Activated effector memory CD4-positive, alpha-beta T cell treated with anti-CD3 and anti-CD28 coated beads, Interleukin-2, amount 50 U/mL, for 16 hours (primary cell): ENCODE measurements at places on chromosomes 5 and 9.

DNA sequence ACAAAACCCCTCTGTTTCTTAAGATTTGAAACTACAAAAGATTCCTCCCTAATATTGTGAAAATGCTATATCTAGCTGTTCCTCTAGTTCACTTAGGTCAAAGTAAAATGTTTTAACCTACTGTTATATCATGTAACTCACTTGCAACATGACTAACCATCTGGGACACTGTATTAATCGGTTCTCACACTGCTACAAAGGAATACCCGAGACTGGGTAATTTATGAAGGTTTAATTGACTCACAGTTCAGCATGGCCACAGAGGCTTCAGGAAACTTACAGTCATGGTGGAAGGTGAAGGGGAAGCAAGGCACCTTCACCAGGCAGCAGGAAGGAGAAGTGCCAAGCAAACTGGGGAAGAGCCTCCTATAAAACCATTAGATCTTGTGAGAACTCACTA is 34.7 kb downstream of the DIMT1 start:
- DNase-seq, result no peak

DNA sequence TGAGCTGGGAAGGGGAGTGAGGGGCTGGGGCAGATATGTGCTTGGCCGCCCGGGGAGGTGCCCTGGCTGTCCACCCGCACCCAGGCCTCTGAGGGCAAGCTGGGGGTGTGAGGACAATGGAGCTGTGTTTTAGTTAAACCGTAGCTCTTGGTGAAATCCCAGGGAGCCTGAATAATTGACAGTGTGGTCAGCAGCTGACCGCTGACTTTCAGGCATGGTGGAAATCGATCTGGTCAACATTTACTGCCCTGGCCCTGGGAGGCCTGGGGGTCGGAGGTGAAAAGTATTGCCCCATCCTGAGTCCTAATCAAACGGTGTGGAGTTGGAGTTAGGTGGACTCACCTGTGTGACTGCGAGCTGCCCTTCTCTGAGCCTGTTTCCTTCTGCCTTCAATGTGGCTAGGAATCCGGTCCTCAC is 31.2 kb upstream of the CRB2 start:
- no peak for DNase-seq

DNA sequence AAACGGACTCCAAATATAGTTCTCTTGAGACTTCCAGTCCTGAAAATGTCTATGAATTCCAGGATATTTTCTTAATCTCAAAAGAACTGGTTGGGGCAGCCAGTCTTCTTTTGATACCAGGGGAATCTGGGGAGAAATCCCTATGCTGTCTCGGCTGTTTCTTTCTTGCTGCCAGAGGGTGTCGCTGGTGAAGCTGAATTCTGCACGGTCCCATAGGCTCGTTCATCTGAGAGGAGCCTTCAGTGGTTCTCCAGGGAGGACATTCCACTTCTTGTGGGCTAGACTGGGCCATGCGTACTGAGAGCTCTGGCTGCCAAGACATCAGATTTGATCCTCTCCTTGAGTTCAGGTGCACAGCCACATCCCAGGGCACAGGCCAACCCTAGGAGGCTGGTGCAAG is 155.0 kb upstream of the CLINT1 start:
- no peak for DNase-seq

DNA sequence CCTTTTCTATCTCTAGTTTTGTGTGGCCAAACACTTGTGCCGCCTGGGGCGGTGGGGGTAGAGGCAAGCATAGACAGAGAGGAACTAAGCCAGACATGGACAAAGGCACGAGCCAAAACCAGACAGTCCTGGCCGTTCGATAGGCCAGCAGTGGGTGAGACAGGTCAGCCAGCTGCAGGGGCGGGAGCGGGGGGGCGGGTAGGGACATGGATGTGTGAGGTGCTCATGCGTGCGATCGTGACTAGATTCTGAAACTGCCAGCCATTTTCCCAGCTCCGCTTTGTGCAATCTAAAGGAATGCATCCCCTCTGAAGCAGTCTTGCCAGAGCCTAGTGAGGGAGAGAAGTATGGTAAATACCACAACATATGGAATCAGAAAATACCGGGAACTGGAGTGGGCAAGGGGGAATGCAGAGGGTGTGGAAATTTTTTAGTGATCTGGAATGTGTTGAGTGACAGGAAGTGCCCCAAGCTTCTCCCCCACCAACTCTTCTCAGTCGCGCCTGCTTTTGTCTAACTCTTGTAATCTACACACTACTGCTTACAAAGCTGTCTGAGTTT is 111.9 kb downstream of the NR6A1 start:
- peak; percentile 64 for DNase-seq

DNA sequence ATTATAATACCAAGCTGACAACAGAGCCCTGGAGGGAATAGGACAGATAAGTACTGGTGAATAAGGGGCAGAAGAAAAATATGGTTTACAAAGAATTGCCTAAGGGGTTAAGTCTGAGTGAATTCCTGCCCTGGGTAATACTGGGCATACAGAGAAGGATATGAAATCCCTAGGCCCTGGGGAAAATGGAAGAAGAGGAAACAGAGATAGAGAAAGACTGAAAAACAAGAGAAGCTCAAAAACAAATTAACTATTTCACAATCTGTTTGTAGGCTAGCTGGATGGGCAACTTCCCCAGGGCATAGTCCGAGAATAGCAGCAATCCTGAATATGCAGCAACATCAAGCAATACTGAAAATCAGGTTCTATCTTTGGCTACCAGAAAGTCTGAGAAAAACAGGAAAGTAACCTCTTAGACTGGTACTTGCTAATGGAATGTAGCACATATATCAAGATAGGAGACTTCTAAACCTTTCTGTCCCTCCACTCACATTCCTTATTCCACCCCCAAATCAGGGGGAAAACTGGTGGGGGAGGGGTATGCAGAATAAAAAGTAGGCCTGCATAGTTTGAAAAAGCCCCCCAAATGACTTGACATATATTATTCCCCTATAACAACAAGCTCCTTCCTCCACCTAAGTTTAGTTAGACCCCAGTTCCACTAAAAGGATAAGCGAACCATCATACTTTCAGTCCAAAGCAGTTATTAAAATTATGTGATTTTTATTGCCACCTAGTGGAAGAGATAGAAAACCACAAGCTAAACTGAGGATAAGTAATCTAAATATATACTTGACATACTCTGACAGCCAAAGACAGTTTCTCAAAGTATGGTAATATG is 20.6 kb downstream of the SLC38A9 start:
- no peak for DNase-seq
